ENCODE measurements at places on chromosomes 12 and 14.

DNA sequence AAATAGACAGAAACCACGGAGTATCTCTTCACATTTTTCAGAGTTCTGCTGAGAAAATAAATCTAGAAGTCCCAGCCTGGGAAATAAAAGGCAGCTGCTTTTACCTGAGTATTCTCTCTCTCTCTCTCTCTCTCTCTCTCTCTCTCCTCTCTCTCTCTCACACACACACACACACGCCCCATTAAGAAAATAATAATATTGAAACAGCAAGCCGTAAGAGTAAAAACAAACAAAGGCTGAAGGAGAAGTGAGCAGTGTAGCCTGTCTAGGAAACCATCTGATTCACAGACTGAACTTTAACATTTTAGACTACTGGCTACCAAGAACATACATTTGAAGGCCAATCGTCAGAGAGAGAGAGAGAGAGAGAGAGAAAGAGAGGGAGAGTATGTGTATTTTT lies 8.4 kb downstream of the PTHLH start:
- DNase-seq: no peak

DNA sequence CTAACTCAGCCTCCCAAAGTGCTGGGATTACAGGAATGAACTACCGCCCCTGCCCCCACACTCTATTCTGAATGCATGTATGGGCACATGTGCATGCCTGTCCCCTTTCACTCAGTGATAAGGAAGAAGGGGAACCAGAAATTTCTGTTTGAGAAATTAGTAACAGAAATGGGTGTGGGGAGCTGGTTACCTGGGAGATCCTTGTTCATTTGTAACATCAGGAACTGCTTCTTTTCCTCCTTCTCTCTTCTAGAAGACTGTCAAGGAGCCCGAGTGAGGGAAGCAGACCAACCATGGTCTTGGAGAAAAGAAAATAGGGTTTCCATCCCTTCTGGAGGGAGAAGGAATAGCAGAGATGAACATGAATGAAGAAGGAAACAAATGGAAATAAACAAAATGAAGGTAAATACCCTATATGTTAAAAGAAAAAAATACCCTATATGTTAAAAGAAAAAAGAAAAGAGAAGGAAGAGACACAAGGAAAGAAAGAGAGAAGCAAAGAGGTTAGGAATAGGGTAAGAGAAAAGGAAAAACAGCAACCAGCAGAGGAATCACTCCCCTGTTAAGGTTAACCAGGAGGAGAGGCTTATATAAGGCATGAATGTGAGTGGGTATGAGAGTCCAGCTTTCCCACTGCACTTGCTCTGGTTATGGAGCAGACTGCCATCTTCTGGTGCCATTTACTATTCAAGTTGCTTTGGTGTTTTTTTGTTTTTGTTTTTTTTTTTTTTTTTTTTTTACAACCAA lies 3.3 kb downstream of the PPP1R3E start:
- DNase-seq: no peak

DNA sequence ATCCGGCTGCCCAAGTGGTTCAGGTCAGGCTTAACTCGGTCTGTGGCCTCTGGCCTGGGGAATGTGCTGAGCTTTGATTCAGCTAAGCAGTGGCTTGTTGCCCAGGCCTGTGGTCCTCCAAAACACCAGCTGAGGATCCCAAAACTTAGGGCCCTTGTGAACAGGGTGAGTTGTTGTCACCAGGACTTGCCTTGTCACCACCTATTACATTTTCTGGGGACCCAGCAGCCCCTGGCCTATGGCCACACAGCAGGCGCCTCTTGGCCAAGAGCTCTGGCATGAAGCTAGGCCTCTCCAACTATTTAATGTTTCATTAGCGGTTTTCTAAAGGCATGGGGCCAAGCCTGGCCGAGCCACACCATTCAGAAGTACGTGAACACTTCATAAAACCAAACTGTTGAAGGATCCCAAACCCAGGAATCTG lies 343.7 kb downstream of the CACNA1C start:
- no peak for DNase-seq

DNA sequence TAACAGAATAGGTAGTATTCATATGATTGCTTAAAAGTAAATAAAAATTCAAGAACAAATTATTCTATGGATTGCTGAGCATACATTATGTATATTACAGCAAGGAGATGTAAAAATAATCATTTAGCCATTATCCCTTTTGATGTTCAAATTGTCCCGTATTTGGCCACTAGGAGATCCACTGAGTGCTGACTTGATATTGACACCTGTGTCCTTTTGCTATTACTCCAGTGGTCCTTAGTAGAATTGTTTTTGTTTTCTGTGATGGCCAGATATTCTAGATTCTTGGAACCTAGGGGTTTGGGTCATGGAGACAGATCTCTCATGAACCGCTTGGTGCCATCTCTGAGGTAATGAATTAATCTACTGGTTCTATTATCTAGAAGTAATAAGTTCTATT lies 16.8 kb downstream of the ERO1A start:
- DNase-seq: no peak

Data from forelimb muscle (tissue), 1 donor.